OCI-LY7 (cell line): ENCODE measurements at places on chromosomes 2 and 18. TPM values are rescaled to one million over a fixed set of nuclear protein-coding genes. Genes with fewer than 3 reads are reported as not detected.

SFXN5 gene
- total RNA-seq: 9.9 and 10.5 TPM in 2 replicates

KIF1A gene
- not detected in 2 replicates for total RNA-seq

PAX8 gene
- 1.6 and 3.6 TPM in 2 replicates for total RNA-seq

ATP8B1 gene
- total RNA-seq: not detected in 2 replicates

GNAL gene
- total RNA-seq: 0.25 and 0.28 TPM in 2 replicates

ILKAP gene
- 57.3 and 61.8 TPM in 2 replicates for total RNA-seq

SLC19A3 gene
- total RNA-seq: not detected in 2 replicates

CPLX4 gene
- total RNA-seq: not detected in 2 replicates

PPP1CB gene
- 127 and 144 TPM in 2 replicates for total RNA-seq

TET3 gene
- 24.8 and 25.2 TPM in 2 replicates for total RNA-seq

CD8A gene
- total RNA-seq: not detected in 2 replicates

FLACC1 gene
- total RNA-seq: 0.85 and 1.2 TPM in 2 replicates

ALKAL2 gene
- not detected in 2 replicates for total RNA-seq

IL1A gene
- total RNA-seq: not detected in 2 replicates

TUBA4B gene
- 0.28 TPM in 1 of 2 replicates, not detected in the other for total RNA-seq

AMER3 gene
- not detected in 2 replicates for total RNA-seq

ATP6V1B1 gene
- not detected in 2 replicates for total RNA-seq

GAREM1 gene
- total RNA-seq: 1.0 and 2.4 TPM in 2 replicates
